ENCODE measurements at places on chromosomes 4 and X. TPM values are rescaled to one million over a fixed set of nuclear protein-coding genes. Genes with fewer than 3 reads are reported as not detected.

The NMU gene
- 0.40 TPM for total RNA-seq

The GRK4 gene
- total RNA-seq: 3.0 TPM

The ALG13 gene
- 30.5 TPM for total RNA-seq

The DGAT2L6 gene
- 0.16 TPM for total RNA-seq

- H3K27me3 ChIP-seq: no peaks in the 10 kb centered on the region
- H3K4me1 ChIP-seq: no peaks in the 10 kb centered on the region
- DNase-seq: no peak
- no peak overlapping the region for H3K4me3 ChIP-seq
- H3K27ac ChIP-seq: no peak overlapping the region
- no peaks in the 10 kb centered on the region for H3K36me3 ChIP-seq
These were observed 766.9 kb upstream of the IGFBP7 start for GRCh38 chr4:57877047-57877458.

- DNase-seq: peak; percentile 68
- H3K36me3 ChIP-seq: no peaks in the 10 kb centered on the region
- 0 out of 2 replicates have a peak overlapping the region, but pooled peaks have one; percentile 16 for H3K4me3 ChIP-seq
- H3K27ac ChIP-seq: no peak overlapping the region
- no peaks in the 10 kb centered on the region for H3K27me3 ChIP-seq
- no peaks in the 10 kb centered on the region for H3K4me1 ChIP-seq
These were observed 136.7 kb downstream of the PARM1 start for GRCh38 chr4:75069493-75070074.

DNA sequence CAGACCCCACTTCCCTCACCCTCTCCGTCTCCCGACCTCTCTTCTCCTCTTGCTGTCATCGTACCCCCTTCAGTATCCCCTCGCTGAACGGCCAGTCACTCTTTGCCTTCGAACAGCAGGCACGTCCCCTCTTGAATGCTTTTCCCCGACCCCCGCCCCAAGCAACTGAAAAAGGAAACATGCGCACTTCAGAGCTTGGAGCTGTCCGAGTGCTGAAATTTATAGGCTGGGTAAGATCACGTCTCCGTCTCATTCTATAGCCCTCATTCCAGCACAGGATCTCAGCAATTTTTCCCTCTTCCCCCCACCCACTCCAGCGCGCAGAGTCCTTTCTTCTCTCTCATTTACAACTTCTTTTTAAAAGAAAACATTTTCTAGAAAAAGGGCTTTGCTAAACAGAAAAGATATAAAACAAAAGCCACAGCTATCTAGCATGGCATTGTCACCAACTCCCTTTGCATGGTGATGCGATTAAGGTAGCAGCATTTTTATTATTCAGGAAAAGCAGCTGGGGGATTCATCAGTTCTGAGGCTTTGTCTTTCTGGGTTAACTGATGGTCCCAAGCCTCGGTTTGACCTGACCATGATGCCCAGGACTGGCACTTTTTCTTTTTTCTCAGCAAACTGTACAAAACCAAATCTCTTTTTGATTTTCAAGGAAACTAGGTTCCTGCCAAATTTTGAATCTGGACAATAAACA lies at the start of gene GLRA2:
Gene GLRA2 (plus strand): TSS at position 247 of the 700 bp plus-strand sequence. CDS start 522 bp downstream, outside the sequence.
- no peak within 1 kb of the TSS for H3K27ac ChIP-seq
- no peaks in the 10 kb centered on the region for H3K4me1 ChIP-seq
- no peaks in the 10 kb centered on the region for H3K36me3 ChIP-seq
- H3K27me3 ChIP-seq: no peaks in the 10 kb centered on the region
- no peak for DNase-seq

GRCh38 chr4:4595252-4595651 lies 53.4 kb upstream of the STX18 start:
- no peak for DNase-seq
- H3K36me3 ChIP-seq: no peaks in the 10 kb centered on the region
- no peaks in the 10 kb centered on the region for H3K4me1 ChIP-seq
- H3K4me3 ChIP-seq: no peak overlapping the region
- H3K27me3 ChIP-seq: no peaks in the 10 kb centered on the region
- no peak overlapping the region for H3K27ac ChIP-seq

- no peaks in the 10 kb centered on the region for H3K36me3 ChIP-seq
- no peaks in the 10 kb centered on the region for H3K27me3 ChIP-seq
- no peak overlapping the region for H3K4me3 ChIP-seq
- no peak overlapping the region for H3K27ac ChIP-seq
These were observed 183.4 kb upstream of the FAM241A start for GRCh38 chr4:111961809-111962208.

DNA sequence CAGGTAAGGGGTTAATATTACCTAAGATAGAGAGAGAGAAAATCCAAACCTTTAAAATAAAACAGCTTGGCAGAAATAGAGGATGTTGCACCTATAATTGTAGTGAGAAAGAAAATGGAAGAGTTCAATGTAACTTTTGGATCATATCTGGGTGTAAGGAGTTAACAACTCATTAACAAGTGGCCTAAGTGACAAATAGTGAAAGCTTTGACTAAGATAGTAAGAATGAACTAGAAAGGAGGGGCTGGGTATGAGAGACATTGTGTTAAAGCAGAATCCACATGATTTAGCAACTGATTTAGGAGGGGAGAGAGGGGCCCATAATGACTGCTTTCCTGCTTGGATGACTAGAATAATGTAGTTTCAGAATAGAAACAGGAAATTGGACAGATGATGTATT lies 761.0 kb downstream of the IL1RAPL1 start:
- H3K27me3 ChIP-seq: no peaks in the 10 kb centered on the region
- no peak overlapping the region for H3K4me3 ChIP-seq
- no peak overlapping the region for H3K27ac ChIP-seq
- H3K36me3 ChIP-seq: no peaks in the 10 kb centered on the region

GRCh38 chr4:123317211-123317610 lies 79.4 kb upstream of the SPRY1 start:
- H3K4me3 ChIP-seq: no peak overlapping the region
- H3K27ac ChIP-seq: no peak overlapping the region
- no peaks in the 10 kb centered on the region for H3K36me3 ChIP-seq
- no peaks in the 10 kb centered on the region for H3K27me3 ChIP-seq

- H3K4me3 ChIP-seq: peak overlapping the region; percentile 95
- H3K4me1 ChIP-seq: peaks cover 19% of the 10 kb centered on the region
- no peaks in the 10 kb centered on the region for H3K27me3 ChIP-seq
- H3K36me3 ChIP-seq: no peaks in the 10 kb centered on the region
- peak overlapping the region; percentile 67 for H3K27ac ChIP-seq
- no peak for DNase-seq
These were observed 454 bp downstream of the LETM1 start for GRCh38 chr4:1855333-1856070.

DNA sequence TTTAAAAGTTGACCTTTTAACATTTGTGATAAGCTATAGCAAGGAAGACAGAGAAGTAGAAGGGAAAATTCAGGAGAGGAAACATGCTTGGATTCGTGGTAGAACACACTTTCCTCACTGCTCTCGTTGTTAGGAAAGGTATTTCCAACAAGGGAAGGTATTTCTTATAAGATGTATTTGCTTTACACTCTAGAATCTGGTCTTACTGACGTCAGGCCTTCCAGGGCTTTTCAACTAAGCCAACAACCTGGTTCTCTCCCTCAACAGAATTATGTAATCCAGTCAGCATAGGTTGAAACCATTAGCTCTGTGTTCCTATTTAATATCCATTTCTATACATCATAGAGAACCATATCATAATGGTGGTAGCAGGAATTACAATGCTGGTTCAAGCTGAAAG lies 241.9 kb downstream of the SLC39A8 start:
- DNase-seq: no peak
- H3K27ac ChIP-seq: no peak overlapping the region
- no peaks in the 10 kb centered on the region for H3K36me3 ChIP-seq

DNA sequence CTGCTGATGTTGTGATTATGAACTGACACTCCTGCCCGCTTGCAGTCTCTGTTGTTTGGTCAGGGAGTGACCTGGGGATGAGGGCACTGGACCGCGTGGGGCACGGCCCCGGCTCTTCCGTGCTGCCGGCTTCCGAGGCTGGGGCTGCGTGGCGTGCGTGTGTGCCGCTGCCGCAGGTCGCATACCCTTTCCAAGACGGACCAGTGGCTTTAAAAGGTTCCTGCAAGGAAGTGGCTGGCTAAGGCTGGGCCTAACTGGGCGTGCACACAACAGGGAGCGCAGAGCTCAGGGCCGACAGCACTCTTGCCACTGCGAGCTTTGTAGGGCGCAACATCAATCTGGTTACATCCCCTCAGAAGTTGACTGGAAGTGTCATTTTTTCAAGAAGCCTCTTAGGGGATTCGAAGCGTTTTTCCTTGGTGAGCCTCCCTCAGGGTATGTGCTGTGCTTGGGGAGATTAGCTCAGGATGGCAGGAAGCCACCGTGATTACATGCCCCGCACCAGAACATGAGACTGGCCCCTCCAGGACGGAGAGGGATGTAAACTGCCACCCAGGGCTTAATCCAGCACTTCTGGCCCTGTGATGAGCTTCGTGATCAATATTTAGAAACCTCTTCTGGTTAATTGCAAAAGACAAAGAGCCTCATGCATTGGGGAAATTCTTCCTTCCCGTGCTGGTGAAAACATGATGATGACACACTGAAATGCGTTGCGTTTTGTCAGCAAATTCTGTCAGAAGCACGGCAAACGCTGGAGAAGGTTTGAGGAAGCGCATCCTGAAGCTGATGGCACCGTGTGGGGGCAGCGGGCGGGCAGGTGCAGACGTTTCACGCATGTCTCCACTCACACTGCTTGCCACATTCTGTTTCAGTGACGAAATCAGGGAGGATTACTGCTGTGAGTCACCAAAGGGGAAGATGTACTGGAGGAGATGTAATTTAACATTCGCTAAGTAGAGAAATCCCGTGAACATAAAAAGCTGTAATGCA lies 11.1 kb downstream of the MAEA start:
- H3K4me3 ChIP-seq: no peak overlapping the region
- no peak overlapping the region for H3K27ac ChIP-seq
- peaks cover 13% of the 10 kb centered on the region for H3K36me3 ChIP-seq
- no peak for DNase-seq

- H3K4me1 ChIP-seq: no peaks in the 10 kb centered on the region
- H3K27ac ChIP-seq: no peak overlapping the region
- H3K36me3 ChIP-seq: no peaks in the 10 kb centered on the region
- no peaks in the 10 kb centered on the region for H3K27me3 ChIP-seq
- no peak for DNase-seq
- no peak overlapping the region for H3K4me3 ChIP-seq
These were observed 194.9 kb downstream of the TLL1 start for GRCh38 chr4:166067915-166068314.

GRCh38 chr4:6354626-6355025 lies 85.0 kb downstream of the WFS1 start:
- H3K27me3 ChIP-seq: no peaks in the 10 kb centered on the region
- H3K4me1 ChIP-seq: no peaks in the 10 kb centered on the region
- DNase-seq: no peak
- no peak overlapping the region for H3K4me3 ChIP-seq
- no peaks in the 10 kb centered on the region for H3K36me3 ChIP-seq

GRCh38 chr4:154757713-154758112 lies 13.9 kb downstream of the LRAT start:
- H3K4me3 ChIP-seq: no peak overlapping the region
- no peak overlapping the region for H3K27ac ChIP-seq

- DNase-seq: no peak
- peaks cover 13% of the 10 kb centered on the region for H3K4me1 ChIP-seq
- no peak overlapping the region for H3K4me3 ChIP-seq
- no peaks in the 10 kb centered on the region for H3K27me3 ChIP-seq
These were observed 13.2 kb downstream of the GALNT7 start for GRCh38 chr4:173181848-173182247.

DNA sequence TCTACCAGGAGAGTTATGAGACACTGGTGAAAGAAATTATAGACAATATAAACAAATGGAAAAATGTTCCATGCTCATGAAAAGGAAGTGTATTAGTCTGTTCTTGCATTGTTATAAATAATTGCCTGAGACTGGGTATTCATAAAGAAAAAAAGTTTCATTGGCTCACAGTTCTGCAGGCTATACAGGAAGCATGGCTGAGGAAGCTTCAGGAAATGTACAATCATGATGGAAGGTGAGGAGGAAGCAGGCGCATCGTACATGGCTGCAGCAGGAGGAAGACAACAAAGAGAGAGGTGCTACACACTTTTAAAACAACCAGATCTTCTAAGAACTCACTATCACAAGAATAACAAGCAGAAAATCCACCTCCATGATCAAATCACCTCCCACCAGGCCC lies 184.3 kb downstream of the NPNT start:
- H3K27ac ChIP-seq: no peak overlapping the region
- H3K4me3 ChIP-seq: no peak overlapping the region
- H3K36me3 ChIP-seq: no peaks in the 10 kb centered on the region
- H3K27me3 ChIP-seq: no peaks in the 10 kb centered on the region

- H3K4me3 ChIP-seq: no peak overlapping the region
- no peaks in the 10 kb centered on the region for H3K27me3 ChIP-seq
- H3K4me1 ChIP-seq: no peaks in the 10 kb centered on the region
- H3K36me3 ChIP-seq: no peaks in the 10 kb centered on the region
- no peak for DNase-seq
These were observed 255.3 kb upstream of the TEX13A start for GRCh38 chrX:105475801-105476200.

- H3K4me1 ChIP-seq: no peaks in the 10 kb centered on the region
- no peaks in the 10 kb centered on the region for H3K27me3 ChIP-seq
- no peak for DNase-seq
- no peak overlapping the region for H3K4me3 ChIP-seq
These were observed 92.2 kb downstream of the NHSL2 start for GRCh38 chrX:72002875-72003274.

GRCh38 chrX:37998586-37999262 lies 7.6 kb upstream of the SYTL5 start:
- no peaks in the 10 kb centered on the region for H3K27me3 ChIP-seq
- H3K4me1 ChIP-seq: no peaks in the 10 kb centered on the region
- no peak overlapping the region for H3K4me3 ChIP-seq
- H3K36me3 ChIP-seq: no peaks in the 10 kb centered on the region
- DNase-seq: no peak

- DNase-seq: no peak
- peak overlapping the region; percentile 74 for H3K4me3 ChIP-seq
These were observed 1.8 kb downstream of the ARHGAP4 start for GRCh38 chrX:153924149-153924861.
